NCI-H1436 treated with DMSO at 0.1 percent for 48 hours (cell line): ENCODE measurements at places on chromosomes 12 and 14.

- no peak for DNase-seq
These were observed 203.3 kb upstream of the LHX5 start for GRCh38 chr12:113674996-113675395.

DNA sequence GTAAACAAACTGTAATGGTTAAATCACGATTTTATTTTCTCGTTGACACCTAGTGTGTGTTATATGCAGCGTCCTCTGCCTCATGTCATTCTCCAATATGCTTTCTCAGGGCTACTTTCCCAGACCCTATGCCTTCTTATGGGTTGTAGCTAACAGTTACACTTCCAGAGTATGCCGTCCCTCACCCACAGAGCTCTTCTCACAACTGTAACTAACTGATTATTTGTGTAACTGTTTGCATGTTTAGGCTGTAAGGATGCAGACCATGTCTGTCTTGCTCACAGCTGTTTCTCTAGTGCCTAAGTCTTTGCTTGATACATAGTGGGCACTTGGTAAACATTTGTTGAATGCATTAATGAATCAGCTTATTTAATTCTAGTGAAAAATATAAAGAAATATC lies 417.5 kb downstream of the ZFP36L1 start:
- DNase-seq: no peak

GRCh38 chr12:79775355-79776027 lies 84.7 kb upstream of the PAWR start:
- no peak for DNase-seq

DNA sequence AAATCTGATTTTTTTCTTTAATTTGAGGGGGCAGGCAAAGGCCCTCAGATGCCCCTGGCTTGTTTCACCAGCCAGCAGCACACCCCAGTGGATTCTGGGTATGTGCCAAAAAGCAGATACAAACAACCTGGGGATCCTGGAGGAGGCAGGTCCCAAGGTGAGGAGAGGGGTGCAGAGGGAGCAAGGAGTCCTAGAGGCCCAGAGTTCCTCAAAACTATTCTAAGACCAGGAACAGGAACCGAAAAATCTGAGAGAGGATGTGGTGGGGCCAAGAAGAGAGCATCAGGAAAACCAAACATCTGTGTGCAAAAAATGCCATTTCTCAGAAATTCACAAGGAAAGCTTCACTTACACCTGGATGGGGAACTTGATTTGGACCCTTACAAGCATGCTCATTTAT lies 8.2 kb downstream of the KCNA5 start:
- no peak for DNase-seq

- DNase-seq: no peak
These were observed 132.3 kb downstream of the KSR2 start for GRCh38 chr12:117836476-117836875.
